ENCODE measurements at places on chromosomes 1 and 21. TPM values are rescaled to one million over a fixed set of nuclear protein-coding genes. Genes with fewer than 3 reads are reported as not detected.

The KCNJ6 gene
- 0.14 TPM for polyA plus RNA-seq

The MATN1 gene
- polyA plus RNA-seq = 1.1 TPM

The LDLRAD1 gene
- polyA plus RNA-seq = 2.5 TPM

The HS2ST1 gene
- 87.7 TPM for polyA plus RNA-seq

The CRTC2 gene
- 44.5 TPM for polyA plus RNA-seq

The OLIG1 gene
- polyA plus RNA-seq = not detected

The B3GALT2 gene
- polyA plus RNA-seq = 18.1 TPM

The ADAMTS1 gene
- 86.4 TPM for polyA plus RNA-seq

The TNFRSF8 gene
- 0.34 TPM for polyA plus RNA-seq

The OR2L13 gene
- polyA plus RNA-seq = not detected

The GPR3 gene
- 0.80 TPM for polyA plus RNA-seq

The DAB1 gene
- polyA plus RNA-seq = 0.96 TPM

The RUNX1 gene
- polyA plus RNA-seq = 12.4 TPM

The COA7 gene
- polyA plus RNA-seq = 13.0 TPM

The CLCNKB gene
- 5.5 TPM for polyA plus RNA-seq

The CCDC30 gene
- polyA plus RNA-seq = 15.2 TPM

The LCE2B gene
- not detected for polyA plus RNA-seq

The GART gene
- polyA plus RNA-seq = 83.5 TPM

The MYCL gene
- polyA plus RNA-seq = 12.1 TPM

The FBLIM1 gene
- 73.2 TPM for polyA plus RNA-seq

The CNIH4 gene
- polyA plus RNA-seq = 40.6 TPM

The MPZ gene
- 3.3 TPM for polyA plus RNA-seq

The CD1D gene
- polyA plus RNA-seq = 1.9 TPM

The OR2T33 gene
- not detected for polyA plus RNA-seq

The OR2W3 gene
- polyA plus RNA-seq = 0.24 TPM

The CNIH3 gene
- polyA plus RNA-seq = 7.0 TPM

The TNFRSF25 gene
- 28.1 TPM for polyA plus RNA-seq

The CRYBG2 gene
- polyA plus RNA-seq = 1.1 TPM

The SLAMF7 gene
- 1.4 TPM for polyA plus RNA-seq

The LCE1C gene
- not detected for polyA plus RNA-seq

The RIPPLY3 gene
- 1.9 TPM for polyA plus RNA-seq

The HFM1 gene
- 7.7 TPM for polyA plus RNA-seq

The ERG gene
- polyA plus RNA-seq = 48.1 TPM

The ENO1 gene
- polyA plus RNA-seq = 833 TPM

The DRAXIN gene
- 2.9 TPM for polyA plus RNA-seq

The LCE1D gene
- not detected for polyA plus RNA-seq

The DDR2 gene
- 44.7 TPM for polyA plus RNA-seq

The C1orf210 gene
- 8.5 TPM for polyA plus RNA-seq

The FCER1G gene
- polyA plus RNA-seq = 15.8 TPM

The CFAP107 gene
- polyA plus RNA-seq = 0.18 TPM

The BOLA1 gene
- polyA plus RNA-seq = 13.8 TPM

The DFFA gene
- 45.6 TPM for polyA plus RNA-seq

The TLCD4 gene
- 12.1 TPM for polyA plus RNA-seq

The PPIAL4G gene
- 0.18 TPM for polyA plus RNA-seq

The S100A7A gene
- not detected for polyA plus RNA-seq

The XCL2 gene
- polyA plus RNA-seq = 0.70 TPM

The MAP3K6 gene
- polyA plus RNA-seq = 23.6 TPM

The BATF3 gene
- 1.6 TPM for polyA plus RNA-seq

The CHRNB2 gene
- 0.61 TPM for polyA plus RNA-seq

The FCRL5 gene
- 0.08 TPM for polyA plus RNA-seq

The DOCK7 gene
- polyA plus RNA-seq = 52.6 TPM

The KCNK1 gene
- 4.9 TPM for polyA plus RNA-seq

The CNR2 gene
- polyA plus RNA-seq = 0.27 TPM

The MAN1C1 gene
- polyA plus RNA-seq = 14.9 TPM

The KIF2C gene
- polyA plus RNA-seq = 21.6 TPM

The ANXA9 gene
- polyA plus RNA-seq = 9.8 TPM

The COPA gene
- 154 TPM for polyA plus RNA-seq

Data from left lung (tissue), 14 donors.